ENCODE measurements at places on chromosomes 1 and 21. TPM values are rescaled to one million over a fixed set of nuclear protein-coding genes. Genes with fewer than 3 reads are reported as not detected.

DNA sequence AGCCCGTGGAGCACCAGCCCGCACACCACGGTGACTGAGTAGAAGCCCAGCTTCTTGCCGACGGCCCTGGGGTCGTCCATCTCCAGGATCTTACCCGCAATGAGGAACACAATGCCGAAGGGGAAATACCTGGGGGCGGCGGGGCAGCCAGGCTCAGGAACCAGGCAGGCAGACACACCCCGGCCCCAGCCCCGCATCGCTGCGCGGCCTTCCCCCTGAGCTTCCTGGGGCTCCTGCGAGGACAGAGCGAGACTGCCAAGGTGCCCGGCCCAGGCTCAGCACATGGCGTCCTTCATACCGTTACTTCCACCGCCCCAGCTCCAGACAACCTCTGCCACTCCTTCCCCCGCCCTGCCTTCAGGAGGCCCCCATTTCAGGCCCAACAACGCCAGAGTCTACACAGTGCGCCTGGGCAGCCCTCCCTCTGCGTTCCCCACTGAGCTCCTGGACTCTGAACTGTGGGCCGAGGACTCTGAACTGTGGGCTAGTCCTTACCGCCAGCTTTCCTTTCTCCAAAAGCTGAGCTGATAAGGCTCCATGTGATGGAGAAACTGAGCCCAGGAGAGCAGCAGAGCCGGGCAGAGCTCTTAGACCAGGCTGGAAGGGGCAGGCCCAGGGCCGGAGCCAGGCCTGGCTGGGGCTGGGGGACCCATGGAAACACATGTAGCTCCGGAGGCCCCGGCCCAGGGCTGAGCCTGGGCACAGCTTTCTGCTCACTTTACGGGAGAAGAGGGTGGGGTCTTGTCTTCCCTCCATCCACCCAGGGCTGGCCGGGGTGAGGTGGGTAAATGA, 30.8 kb downstream of the PODN start:
- no peak for DNase-seq

VSIG8 gene
- not detected for total RNA-seq

CEP170 gene
- 27.2 TPM for total RNA-seq

MIXL1 gene
- not detected for total RNA-seq

CNIH4 gene
- 26.1 TPM for total RNA-seq

DNA sequence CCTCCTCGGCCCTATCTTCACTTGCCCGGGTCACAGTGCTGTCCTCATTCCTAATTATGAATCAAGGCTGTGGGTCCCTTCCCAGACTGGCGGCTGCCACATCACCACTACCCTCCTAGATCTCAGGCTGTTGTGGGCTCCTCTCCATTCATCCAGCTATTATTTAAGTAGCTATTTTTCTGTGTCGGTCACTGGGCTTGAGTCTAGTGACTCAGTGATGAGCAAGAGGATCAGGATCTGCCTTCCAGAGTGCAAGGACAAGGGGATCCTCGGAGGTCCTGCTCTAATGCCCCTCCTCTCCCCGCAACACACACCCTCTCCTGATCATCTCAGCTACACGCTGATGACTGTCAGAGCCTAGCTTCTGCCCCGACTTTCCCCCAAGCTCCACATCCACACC, 34.1 kb downstream of the CDCP2 start:
- no peak for DNase-seq

DNA sequence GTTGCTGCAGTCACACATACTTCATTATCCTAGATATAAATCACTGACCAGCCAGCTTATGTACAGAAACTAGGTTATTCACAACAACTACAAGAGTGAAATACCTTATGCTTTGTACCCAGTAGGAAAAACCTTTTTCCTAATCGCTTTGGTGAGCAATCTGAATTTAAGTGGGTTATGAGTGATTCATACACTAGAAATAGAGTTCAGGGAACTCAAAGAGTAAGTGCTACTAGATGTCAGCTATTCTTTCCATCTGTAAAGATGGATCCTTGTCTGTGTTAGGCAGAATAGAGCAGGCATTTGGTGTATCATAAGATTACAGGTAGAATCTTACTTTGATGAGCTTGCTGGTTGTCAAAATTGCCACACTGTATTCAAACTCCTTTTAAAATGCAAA, 101.9 kb downstream of the ZNF644 start:
- DNase-seq: no peak

DNA sequence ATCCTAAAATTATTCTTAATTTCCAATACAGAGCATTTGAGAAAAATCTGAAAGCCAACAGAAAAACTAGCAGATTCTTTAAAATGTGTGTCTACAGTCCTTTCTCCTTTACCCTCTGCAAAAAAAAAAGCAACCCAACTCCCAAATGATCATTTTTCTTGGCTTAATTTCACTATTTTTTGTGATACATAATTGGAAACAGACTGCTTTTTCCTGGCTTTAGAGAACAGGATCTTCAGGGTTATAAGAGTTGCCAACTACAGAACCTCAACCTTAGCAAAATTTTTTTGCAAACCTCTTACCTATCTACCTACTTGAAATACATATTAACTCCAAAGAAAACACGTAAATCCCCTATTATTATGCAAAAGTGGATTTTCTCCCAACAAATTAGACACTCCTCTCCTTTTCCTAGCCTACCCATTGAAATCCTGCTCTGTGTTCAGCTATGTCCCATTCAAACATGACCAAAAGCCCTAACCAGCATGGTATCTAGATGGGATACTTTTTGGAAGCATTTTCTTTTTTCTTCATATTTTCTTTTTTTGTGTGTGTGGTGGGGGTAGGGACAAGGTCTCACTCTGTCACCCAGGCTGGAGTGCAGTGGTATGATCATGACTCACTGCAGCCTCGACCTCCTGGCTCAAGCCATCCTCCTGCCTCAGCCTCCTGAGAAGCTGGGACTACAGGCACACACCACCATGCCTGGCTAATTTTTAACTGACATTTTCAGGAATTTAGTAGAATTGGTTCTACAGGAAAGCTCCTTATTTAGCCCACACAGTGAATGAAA, 9.0 kb downstream of the TGFBR3 start:
- no peak for DNase-seq

DNA sequence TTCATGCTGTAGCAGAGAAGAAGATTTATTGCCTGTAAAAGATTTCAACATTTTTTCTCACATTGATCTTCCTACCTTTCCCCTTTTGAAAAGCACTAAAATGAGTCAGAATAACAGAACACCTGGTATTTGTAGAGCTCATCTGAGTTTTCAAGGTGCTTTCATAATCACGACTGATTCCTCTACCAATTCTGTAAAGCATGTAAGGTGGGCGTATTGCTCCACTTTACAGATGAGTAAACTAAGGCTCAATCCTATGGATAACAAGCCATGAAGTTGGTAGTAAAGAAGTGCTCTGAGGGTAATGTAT, 227.9 kb upstream of the KIAA0040 start:
- no peak for DNase-seq

C1orf94 gene
- total RNA-seq: not detected

HUNK gene
- 0.19 TPM for total RNA-seq

KANK4 gene
- 0.13 TPM for total RNA-seq

EIF2D gene
- 27.6 TPM for total RNA-seq
